Right kidney (tissue), 9 donors: ENCODE measurements at places on chromosomes 3 and 15.

DNA sequence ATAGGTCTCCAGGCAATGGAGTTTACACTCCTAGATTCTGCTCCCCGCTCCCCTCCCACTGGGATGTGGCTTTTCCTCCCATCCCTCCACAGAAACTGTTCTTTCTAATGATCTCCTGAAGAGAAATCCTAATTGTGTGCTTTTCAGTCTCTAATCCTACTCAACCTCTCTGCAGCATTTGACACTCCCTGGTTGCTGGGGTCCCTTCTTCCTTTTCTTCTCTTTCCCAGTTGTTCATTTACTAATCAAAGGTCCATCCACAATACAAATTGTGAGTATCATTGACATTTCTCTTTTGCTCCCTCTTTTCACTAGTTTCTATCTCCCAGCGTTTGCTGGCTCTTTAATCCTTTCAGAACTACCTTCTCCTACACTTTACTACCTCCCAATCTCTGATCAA is 6.5 kb upstream of the MYH15 start:
- DNase-seq: no peak

DNA sequence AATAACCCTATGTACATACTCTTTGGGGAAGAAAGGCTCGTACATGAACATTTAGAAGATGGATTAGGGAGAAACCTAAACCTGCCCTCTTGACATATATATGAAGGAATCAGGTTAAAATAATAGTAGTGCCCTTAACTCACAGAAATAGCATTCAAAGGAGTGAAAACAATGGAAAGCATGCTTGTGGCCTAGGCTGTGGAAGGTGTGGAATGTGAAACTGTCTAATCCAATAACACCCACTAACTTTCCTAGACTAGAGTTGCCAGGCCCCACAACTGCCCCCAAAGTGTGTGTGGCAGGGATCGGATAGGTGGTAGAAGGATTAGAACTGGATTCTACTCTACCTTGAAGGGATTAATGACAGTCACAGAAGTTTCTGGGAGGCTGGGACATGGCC is 317.4 kb upstream of the LRRFIP2 start:
- DNase-seq: no peak

- DNase-seq: peak; percentile 75
Observed at GRCh38 chr3:186931532-186932280, 1.4 kb downstream of the ST6GAL1 start.

GRCh38 chr3:158563076-158563475 is 7.9 kb upstream of the MLF1 start:
- DNase-seq: no peak

DNA sequence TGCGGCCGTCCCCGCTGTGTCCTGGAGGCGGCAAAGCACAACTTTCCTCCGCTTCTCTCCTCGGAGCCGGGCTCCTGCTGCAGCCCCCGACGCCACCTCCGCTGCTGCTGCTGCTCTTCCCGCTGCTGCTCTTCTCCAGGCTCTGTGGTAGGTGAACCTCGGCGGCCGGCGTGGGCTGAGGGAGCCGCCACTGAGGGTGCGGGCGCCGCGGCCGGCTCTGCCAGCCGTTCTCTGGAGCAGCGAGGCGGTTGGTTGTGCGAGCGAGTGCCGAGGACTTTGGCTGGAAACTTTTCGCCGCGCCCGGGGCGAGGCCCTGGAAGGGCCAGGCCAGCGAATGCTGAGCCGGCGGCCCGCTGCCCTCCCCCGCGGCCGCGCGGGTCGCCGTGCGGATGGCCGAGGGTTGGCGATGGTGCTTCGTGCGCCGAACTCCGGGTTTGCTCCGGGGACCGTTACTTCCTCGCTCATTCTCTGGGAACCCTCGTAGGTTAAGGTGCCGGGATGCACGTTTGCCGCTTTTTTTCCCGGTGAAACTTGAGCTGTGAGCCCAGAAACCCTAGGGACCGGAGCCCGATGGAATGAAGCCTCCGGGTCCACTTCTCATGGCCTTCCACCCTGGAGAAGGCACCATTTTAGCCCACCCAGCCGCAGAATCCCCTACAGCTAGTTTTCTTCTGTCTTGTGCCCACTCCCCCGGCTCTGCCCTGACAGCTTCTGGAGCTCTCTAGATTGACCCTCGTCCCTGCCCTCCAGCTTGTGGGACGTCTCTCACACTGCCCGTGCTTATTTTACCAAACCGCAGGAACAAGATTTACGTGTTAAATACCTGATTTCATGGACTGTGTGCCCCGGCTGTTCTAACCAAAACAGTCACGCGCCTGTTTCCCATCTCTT is 660 bp downstream of the NECTIN3 start:
- DNase-seq: peak; percentile 89

DNA sequence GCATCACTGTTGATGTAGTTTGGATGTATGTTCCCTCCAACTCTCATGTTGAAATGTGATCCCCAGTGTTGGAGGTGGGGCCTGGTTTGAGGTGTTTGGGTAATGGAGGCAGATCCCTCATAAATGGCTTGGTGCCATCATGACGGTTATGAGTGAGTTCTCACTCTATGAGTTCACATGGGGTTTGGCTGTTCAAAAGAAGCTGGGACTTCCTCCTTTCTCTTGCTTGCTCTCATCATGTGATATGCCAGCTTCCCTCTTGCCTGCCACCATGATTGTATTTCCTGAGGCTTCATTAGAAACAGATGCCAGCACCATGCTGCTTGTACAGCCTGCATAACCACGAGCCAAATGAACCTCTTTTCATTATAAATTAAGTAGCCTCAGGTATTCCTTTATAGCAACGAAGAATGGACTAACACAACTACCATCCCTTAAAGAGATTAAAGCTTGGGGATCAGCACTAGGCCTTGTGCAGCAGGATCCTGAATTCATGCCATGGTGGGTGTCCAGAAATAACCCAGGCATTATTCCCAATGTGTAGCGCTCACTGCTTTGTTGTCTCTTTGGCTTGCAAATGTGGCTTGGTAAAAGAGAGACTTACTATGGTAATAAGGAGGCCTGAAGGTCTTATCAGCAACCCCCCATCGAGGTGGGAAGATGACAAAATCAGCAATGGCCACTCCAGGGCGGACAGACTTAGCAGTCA is 41.9 kb downstream of the NDUFB4 start:
- no peak for DNase-seq

DNA sequence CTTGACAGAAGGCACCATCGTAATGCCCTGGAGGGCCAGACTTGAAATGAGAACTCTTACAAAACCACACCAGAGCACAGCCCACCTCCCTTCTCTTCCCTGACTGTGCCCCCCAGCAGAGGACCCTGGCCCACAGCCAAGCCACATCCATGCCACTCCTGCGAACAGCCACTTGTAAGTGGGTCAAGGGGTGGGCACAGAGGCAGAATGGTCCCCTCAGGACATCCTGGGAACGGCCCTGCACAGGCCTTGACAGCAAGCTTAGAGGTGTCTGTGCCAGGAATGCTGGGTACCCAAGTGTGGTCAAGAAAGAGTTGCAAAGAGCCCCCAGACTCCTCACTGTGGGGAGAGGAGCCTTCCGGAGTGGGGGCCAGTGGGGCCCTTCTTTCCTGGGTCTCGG is 33.3 kb downstream of the HCN4 start:
- DNase-seq: no peak

DNA sequence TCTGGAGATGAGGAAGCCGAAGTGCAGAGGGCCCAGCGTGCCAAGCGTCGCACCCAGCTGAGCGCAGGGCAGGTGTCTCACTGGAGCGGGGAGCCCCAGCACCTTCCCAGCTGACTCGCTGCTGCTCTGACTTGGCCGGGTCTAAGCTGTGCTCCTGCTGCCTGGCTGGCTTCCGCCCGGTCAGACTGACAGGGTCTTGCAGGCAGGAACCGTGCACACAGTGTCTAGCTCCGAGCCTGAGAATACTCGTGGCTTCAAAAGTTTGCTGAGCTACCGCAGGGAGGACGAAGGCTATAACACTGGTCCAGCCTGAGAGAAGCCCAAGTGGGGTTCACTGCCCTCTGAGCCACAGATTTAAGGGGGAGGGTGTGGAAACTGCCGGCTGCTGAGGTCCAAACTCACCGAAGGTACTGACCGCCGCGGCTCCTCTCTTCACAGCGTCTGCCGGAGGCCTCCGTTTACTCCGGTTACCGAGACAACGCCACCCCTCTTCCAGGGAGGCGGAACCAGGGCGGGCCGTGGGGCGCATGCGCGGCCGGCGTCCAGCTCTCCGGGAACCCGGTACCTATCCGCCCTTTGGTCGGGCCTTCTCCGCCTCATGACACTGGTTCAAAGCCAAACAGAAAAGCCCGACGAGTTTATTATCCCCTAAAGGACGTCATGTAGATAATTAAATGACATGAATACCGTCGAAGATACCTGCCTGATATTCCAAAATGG is at the start of gene CFAP44:
TSS of gene CFAP44 (minus strand) at position 443 of the 720 bp plus-strand sequence. CDS start 7,829 bp downstream, outside the sequence.
- peak; percentile 78 for DNase-seq

DNA sequence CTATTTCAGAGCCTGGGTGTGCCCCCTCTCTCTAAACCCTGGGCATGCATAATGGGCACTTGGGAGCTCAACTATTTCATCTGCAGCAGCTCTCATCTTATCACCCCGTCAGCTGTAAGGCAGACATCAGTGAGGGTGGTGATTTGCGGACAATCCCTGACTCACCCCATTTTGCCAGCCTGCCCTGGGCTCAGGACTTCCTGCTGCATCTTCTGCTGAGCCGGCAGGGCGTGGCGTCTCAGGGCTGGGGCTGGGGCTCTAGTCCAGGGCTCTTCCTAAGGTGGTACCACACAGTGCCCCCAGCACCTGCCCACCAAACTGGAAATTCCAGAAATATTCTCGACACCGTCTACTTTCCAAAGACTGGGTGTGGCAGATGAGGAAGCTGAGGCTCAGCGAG is 925 bp upstream of the PSTPIP1 start:
- DNase-seq: no peak

GRCh38 chr3:112143251-112143650 is 10.2 kb upstream of the GCSAM start:
- DNase-seq: no peak

DNA sequence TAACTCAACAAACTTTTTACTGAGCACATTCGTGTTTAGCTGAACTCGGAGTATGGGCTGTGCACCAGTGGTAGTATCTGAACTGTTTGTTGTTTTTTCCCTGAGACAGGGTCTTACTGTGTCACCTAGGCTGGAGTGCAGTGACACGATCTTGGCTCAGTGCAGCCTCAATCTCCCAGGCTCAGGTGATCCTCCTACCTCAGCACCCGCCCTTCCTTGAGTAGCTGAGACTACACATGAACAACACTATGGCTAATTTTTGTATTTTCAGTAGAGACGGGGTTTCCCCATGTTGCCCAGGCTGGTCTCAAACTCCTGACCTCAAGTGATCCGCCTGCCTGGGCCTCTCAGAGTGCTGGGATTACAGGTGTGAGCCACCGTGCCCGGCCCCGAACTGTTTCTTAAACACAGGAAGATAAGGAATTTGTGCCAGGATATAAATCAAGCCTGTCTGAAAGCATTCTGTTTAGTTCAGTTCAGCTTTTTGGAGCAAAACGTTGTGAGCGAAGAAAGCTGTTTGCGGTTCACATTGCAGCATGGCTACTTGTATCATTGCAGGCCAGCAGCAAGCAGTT is 40.4 kb upstream of the SKOR1 start:
- no peak for DNase-seq

- peak; percentile 35 for DNase-seq
Observed at GRCh38 chr15:77118882-77119321, 48.0 kb upstream of the TSPAN3 start.

DNA sequence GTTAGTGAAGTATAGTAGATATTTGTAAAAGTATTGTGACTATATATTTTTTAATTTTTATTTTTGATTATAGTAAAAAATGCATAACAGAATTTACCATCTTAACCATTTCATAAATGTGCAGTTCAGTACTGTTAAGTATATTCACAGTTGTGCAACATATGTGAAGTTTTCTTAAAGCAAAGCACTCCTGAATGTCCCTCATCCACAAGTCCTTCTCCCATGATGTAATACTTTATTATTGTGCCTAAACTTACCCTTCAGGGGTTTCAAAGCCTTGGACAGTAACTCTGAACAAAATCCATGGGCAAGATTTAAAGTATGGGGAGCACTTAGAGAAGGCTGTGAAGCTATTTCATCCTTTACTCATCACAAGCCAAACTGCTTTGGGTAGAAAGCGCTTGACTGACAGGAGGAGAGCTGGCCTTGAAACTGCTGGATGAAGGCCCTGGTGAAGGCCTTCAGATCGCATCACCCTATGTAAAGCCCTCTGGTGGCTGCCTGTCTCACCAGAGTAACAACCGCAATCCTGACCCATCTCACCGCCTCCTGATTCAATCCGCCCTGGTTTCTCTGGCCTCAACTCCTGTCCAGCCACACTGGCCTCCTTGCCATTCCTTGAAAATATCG is 28.0 kb downstream of the LSM3 start:
- no peak for DNase-seq

DNA sequence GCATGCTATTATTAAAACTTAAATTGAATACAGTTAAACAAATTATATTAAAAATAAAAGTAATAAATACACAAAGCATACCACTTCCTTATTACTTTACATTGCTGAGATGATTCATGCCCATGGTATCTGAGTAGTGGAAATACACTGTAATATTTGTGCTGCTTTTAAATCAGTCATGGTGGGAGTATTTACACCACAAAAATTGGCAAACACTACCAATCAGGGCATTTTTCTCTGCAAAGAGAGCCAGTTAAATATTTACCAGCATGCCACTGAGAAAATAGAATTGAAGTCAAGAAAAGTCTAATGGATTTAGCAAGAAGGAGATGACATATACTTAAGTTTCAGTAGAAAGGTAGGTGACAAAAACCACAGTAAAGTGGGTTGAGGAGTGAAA is 19.6 kb downstream of the PPARG start:
- DNase-seq: no peak

GRCh38 chr15:95709959-95710695 is 620.4 kb upstream of the NR2F2 start:
- no peak for DNase-seq

DNA sequence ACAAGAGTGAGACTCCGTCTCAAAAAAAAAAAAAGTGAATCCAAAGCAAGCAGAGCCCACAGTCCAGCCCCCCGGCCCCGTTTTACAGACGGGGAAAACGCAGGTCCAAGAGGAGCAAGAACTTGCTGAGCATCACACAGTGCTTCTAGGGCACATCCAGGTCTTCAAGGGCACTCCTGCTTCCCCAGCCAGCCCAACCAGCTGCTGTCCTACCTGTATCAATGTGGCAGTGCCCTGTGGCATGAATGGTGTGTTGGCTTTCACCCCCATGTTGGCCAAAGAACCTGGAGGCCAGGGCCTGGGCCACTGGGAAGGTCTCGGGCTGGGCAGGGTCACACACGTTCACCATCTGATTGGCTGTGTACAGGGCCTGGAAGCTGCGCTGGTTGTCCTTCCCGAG is 4.6 kb downstream of the MAN2C1 start:
- DNase-seq: no peak

GRCh38 chr3:33791477-33792166 is 6.8 kb upstream of the PDCD6IP start:
- no peak for DNase-seq

GRCh38 chr3:98808071-98808470 is 44.9 kb downstream of the ST3GAL6 start:
- DNase-seq: no peak

- DNase-seq: no peak
Observed at GRCh38 chr3:46527239-46527638, 29.5 kb downstream of the RTP3 start.
